SJSA1 (cell line): ENCODE measurements at places on chromosomes 4 and X. TPM values are rescaled to one million over a fixed set of nuclear protein-coding genes. Genes with fewer than 3 reads are reported as not detected.

Gene SOWAHD
- total RNA-seq = 0.19 and 1.6 TPM in 2 replicates

Gene SSX4B
- 0.11 TPM in 1 of 2 replicates, not detected in the other for total RNA-seq

Gene RAB9B
- 0.50 and 1.7 TPM in 2 replicates for total RNA-seq

Gene TMPRSS11A
- not detected in 2 replicates for total RNA-seq

Gene TRAPPC11
- 32.8 and 36.3 TPM in 2 replicates for total RNA-seq

Gene KLB
- total RNA-seq = not detected in 2 replicates

Gene TREX2
- 0.39 TPM in 1 of 2 replicates, not detected in the other for total RNA-seq

Gene XK
- 1.9 and 2.8 TPM in 2 replicates for total RNA-seq

Gene CNGA2
- not detected in 2 replicates for total RNA-seq

Gene SLC16A2
- 11.9 and 14.1 TPM in 2 replicates for total RNA-seq

Gene TLR7
- total RNA-seq = 0.11 TPM in 1 of 2 replicates, not detected in the other

Gene GPR78
- 1.5 and 4.6 TPM in 2 replicates for total RNA-seq

Gene TCEAL6
- total RNA-seq = not detected in 2 replicates

Gene TMPRSS11B
- not detected in 2 replicates for total RNA-seq

Gene CSAG3
- not detected in 2 replicates for total RNA-seq

Gene CLDN34
- total RNA-seq = not detected in 2 replicates

Gene OPRPN
- total RNA-seq = not detected in 2 replicates

Gene LINC00632
- not detected in 2 replicates for total RNA-seq
